ENCODE measurements at places on chromosomes 11 and 22.

DNA sequence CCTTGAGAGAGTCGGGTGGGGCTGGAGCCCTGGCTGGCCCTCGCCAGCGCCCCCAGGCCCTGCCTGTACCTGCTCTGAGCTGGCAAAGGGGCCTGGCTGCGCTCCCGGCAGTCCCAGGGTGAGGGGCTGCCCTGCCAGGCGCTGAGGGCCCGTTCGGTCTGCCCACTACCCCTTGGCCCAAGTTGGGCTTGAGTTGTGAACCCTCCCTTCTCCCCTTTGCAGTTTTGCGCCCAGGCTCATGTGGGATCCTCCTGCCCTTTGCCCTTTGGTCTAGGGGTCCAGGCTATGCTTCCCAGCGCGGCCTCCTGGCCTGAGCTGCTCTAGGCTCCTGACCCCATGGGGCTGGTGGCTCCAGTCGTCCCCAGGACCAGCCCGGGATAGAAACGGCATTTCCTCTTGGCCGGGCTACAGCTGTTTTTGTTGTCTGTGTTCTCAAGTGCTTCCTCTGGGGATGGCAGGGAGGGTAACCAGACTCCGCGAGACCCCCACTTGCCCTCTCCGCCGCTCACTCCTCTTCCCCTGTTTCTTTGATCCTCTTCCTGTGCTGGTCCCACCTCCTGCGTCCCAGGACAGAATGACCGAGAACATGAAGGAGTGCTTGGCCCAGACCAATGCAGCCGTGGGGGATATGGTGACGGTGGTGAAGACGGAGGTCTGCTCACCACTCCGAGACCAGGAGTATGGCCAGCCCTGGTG is 34.9 kb downstream of the PRDM11 start:
- DNase-seq = no peak

DNA sequence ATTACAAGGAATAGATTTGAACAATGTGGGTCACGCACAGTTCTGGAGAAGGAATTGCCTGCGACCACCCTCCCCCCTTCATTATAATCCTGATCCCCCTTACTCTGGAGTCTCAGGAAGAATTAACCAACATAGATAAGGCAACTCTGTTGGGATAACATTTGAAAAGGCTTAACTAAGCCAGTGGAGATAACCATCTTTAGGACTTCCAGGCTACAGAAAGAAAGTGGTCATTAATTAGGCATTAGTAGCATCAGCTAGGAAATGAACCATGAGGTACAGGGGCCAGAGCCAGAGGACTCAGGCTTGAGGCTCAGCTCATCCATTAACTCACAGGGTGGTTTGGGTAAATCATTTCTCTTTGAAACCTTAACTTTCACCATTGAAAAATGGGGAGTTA is 720.0 kb upstream of the API5 start:
- DNase-seq = no peak

DNA sequence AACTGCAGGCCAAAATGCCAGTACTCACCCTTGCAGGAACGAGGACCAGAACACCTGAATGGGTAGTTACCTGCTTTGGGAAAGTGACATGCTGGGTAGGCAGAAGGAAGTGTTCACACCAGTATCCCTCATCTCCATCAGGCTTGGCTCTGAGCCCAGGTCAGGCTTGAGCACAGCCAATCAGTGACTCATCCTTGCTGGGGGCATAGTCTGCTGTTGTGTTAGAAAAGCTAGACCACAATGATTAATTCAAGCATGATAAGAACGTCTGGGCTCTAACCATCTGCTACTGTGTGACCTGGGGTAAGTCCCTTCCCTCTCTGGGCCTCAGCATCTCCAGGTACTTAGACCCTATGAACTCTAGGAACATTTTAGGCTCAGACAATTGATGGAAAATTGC is 450.4 kb downstream of the MIAT start:
- DNase-seq = no peak

DNA sequence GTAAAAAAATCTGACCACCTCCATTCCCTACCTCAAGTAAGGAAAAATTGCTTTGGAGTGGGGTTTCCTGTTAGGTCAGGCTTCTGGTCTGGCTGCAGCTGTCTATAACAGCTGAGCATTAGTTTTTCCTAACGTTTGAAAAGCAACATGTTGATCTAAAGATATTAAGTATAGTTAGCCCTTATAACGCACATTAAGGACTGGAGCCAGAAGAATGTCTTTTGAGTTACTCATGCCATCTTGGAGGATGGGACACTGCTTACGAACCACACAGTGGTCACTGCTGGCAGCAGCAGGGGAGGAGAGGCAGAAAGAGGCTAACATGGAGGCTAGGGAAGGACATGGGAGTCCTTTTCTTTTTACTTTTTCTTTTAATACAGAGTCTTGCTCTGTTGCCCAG is 44.1 kb upstream of the GDPD4 start:
- no peak for DNase-seq

GRCh38 chr22:43817402-43817801 is 5.3 kb upstream of the EFCAB6 start:
- no peak for DNase-seq

- DNase-seq = no peak
Observed at GRCh38 chr11:73478737-73479347, 102.6 kb downstream of the RELT start.

DNA sequence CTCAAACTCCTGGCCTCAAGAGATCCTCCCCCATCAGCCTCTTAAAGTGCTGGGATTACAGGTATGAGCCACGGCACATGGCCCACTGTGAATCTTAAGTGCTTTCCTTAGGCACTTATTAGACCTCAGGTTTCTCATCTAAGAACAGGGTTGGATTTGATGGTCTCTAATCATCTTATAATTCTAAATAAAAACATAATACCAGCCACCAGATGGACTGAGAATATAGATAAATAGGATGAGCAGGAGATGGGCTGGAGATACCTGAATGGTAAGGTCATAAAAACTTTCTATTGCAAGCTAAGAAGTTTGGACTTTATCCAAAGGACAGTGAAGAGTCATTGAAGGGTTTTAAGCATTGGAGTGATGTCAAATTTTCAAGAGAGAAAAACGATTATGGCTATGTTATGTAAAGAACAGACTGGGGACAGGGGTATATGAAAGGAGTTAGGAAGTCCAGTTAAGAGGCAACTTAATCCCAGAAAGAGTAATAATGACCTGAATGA is 85.2 kb downstream of the RELT start:
- no peak for DNase-seq

DNA sequence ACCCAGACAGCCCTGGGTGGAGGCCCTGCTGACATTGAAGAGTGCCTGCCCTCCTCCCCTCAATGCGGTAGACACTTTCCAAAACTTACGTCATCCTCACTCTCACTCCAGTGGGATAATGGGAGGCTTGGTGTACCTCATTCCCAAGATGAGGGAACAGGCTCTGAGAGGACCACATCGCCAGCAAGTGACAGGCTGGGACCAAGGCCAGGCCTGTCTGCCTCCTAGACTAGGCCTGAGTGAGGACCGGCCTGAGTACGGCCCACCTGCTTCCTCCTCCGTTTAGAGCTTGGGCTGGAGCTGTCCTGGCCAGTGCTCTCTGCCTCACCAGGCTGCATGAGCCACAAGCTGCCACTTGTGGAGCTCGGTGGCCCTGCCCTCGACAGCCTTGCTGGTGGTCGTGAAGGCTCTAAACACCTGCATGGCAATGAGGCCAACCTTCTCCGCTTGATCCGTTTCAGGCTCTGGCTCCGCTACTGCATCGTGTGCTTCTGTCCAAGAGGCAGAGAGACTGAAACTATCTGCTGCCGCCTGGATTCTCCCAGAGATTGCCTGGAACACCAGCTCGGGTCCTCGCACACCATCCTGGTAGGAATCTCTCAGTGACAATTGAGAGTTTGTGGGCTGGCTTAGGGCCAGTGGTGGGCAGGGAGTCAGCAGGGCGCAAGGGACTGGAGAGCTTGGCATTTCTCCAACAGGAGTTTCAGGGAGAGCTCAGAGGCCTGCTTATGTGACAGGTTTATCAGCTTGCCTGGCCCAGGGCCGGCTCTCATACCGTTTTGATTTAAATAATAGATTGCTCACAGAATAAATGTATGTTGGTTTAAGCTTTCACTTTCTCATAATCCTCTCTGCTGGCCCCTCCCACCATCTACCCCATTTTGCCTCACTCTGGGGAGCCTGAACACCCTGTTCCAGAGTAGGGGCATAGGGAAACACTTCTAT is 9.4 kb downstream of the LRRC75B start:
- DNase-seq = no peak

- DNase-seq = no peak
Observed at GRCh38 chr11:112961146-112961668, at the start of gene NCAM1. Gene NCAM1, plus strand, starts transcription at chr11:112961420.

GRCh38 chr22:46774253-46774979 is 12.0 kb downstream of the TBC1D22A start:
- peak; percentile 26 for DNase-seq

- no peak for DNase-seq
Observed at GRCh38 chr11:69599502-69599901, 41.5 kb upstream of the CCND1 start.
